IPS DF 6.9 (cell line): ENCODE measurements at places on chromosomes 11 and 22.
A peak's percentile ranks its signal among the peaks of the same experiment; 100 is the strongest.

- DNase-seq, result no peak
These were observed 14.1 kb downstream of the IGLL5 start for GRCh38 chr22:22901578-22902218.

- no peak for DNase-seq
These were observed 81.3 kb downstream of the MYO18B start for GRCh38 chr22:25823276-25823675.

GRCh38 chr11:60798631-60799030 is 13.5 kb downstream of the MS4A10 start:
- no peak for DNase-seq

DNA sequence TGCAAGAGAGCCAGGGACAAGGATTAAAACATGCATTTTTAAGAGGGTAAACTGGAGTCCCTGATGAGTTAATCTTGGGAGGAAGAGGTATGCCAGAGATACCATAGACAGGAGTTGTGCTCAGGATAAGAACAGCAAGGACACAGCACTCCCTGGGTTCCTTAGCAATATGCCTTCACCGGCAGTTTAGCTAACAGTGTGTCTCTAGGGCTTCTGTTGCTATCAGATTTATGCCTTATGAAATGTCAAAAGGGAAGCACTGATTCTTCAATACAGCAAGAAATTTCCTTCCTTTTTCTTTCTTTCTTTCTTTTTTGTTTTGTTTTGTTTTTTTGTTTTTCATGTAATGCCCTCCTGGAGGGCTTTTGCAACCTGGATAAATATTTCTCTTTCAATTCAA is 71.3 kb upstream of the LARGE1 start:
- no peak for DNase-seq

GRCh38 chr11:110000031-110000502 is 93.1 kb upstream of the ZC3H12C start:
- DNase-seq, result no peak

DNA sequence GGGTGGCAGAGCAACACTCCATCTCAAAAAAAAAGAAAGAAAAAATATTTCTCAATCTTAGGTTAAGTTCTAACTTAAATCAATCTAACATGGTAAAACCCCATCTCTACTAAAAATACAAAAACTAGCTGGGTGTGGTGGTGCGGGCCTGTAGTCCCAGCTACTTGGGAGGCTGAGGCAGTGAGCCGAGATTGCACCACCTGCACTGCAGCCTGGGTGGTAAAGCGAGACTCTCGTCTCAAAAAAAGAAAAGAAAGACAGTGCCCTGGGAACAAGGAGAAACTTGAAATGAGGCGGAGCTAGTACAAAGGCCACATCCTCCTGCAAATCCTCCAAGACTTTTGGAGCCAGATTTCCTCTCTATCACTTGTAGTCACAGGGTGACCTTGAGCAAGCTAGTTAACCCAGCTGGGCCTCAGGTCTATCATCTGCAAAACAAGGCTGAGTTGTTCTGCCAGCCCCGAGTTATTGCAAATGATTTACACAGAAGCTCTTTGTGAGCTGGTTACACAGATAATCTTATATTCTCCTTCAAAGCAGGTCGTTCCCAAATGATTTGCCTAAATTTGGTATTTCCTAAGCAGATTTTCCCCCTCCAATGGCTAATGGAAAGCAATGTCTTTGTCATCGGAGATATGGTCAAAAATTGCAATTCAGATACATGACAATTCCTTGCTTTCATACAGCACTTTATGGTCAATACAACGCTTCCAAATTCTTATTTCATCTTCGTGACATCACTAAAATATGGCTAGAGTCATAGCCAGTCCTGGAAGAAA is 1.9 kb downstream of the ANKRD54 start:
- DNase-seq, result no peak

DNA sequence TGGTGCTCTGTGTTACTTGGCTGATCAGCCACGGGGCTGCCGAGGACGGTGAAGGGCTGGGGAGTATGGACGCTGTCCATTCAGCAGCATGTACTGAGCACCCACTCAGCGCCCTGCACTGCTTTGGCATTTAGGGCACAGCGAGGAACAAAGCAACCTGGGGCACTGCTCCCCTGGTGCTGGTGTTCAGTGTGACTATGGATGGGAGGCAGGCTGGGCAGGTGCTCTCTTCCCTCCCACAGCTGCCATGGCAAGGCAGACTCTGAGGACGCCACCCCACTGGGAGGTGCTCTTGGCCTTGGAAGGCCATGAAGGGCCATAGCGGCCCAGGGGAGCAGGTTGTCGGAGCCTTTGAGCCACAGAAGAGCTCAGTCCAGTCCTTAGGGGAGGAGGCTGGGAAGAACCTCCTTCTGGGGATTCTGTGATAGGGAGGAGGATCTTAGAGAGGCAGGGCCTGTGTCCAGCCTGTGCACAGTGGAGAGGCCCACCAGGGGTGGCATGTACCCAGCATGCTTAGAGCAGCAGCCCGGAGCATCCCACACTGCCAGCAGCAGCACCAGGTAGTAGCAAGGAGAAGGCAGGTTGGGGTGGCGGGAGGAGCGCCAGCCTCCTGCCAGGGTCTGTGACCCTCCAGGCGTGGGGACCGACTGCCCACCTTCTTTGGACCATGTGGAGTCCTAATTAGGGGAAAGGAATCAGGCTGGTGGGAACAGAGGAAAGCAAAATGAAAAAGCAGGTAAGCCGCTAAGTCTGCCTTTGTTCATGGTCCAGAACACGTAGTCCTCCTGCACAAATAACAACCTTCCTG is 141.8 kb downstream of the MPPED1 start:
- no peak for DNase-seq

GRCh38 chr11:11620921-11621572 is 758 bp downstream of the GALNT18 start:
- no peak for DNase-seq

DNA sequence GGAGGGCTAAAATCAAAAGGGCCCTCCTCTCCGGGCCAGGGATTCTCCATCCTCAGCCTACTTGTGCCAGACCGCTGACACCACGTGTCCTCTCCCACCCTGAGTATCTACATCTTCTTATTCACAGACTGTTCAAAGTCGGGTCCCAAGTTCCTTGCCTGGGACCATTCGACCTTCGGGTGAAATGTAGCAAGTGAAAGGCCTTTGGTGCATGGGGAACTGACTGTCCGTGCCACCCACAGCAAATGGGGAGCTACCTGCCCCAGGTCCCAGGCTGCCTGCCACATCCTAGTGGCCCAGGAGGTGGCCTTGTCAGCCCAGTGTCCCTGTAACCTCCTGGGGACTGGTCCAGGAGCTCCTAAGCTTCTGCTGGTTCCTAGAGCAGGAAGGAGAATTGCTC is 67.3 kb downstream of the RTL6 start:
- no peak for DNase-seq

DNA sequence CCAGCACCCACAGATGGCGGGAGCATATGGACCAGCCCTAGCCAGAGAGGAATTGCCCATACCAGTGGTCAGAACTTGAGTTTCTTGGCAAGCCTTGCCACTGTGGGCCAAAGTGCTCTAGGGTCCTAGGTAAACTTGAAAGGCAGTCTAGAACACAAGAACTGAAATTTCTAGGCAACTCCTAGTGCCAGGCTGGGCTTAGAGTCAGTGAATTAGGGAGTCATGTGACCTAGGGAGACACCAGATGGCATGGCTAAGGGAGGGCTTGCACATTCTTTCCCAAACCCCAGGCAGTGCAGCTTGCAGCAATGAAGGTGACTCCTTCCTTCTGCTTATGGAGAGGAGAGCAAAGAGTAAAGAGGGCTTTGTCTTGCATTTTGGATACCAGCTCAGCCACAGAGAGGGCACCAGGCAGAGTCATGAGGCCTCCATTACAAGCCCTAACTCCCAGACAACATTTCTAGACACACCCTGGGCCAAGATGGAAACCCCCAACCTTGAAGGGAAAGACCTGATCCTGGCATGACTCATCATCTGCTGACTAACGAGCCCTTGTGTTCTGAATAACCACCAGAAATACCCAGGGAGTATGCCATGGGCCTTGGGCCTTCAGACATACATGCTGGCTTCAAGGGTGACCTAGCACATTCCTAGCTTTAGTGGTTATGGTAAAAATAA is 19.2 kb upstream of the OR56A3 start:
- DNase-seq, result no peak

- no peak for DNase-seq
These were observed 1.3 kb downstream of the EIF3M start for GRCh38 chr11:32584921-32585320.

DNA sequence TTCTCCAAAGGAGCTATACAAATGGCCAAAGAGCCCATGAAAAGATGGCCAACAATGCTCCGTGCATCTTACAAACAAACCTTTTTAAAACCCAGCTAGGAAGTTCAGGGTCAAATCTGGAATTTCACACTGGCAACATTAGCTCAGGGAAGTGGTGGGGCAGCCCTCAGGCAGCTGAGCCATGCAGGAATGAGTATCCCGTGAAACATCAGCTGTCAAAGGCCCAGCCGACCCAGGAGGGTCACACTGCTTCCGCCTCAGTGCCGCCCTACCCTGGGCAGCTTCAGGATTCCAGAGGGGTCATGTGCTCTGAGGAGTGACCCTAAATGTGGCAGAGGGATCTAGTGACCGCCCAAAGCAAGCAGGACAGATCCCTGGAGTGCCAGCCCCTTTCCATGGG is 73.4 kb downstream of the LINC01488 start:
- DNase-seq, result no peak

GRCh38 chr11:125165111-125165842 is 726 bp downstream of the PKNOX2 start:
- no peak for DNase-seq

GRCh38 chr22:36884349-36885158 is 23.7 kb downstream of the NCF4 start:
- DNase-seq, result no peak

DNA sequence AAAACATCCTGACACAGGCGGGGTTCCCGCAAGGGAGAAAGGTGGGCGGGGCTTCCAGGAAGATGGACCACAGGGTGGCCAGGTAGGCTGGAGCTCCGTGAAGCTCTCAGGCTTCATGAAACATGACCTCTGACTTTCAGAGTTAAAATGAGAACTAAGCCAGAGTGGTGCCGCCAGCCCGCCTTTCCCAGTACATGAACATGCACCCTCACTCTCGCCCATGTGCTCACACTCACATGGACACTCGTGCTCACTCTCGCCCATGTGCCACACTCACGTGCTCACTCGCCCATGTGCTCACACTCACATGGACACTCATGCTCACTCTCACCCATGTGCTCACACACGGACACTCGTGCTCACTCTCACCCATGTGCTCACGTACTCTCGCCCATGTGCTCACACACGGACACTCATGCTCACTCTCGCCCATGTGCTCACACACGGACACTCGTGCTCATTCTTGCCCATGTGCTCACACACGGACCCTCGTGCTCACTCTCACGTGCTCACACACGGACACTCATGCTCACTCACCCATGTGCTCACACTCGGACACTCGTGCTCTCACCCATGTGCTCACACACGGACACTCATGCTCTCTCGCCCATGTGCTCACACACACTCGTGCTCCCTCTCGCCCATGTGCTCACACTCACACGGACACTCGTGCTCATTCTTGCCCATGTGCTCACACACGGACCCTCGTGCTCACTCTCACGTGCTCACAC is 10.0 kb downstream of the RNH1 start:
- DNase-seq, result no peak

DNA sequence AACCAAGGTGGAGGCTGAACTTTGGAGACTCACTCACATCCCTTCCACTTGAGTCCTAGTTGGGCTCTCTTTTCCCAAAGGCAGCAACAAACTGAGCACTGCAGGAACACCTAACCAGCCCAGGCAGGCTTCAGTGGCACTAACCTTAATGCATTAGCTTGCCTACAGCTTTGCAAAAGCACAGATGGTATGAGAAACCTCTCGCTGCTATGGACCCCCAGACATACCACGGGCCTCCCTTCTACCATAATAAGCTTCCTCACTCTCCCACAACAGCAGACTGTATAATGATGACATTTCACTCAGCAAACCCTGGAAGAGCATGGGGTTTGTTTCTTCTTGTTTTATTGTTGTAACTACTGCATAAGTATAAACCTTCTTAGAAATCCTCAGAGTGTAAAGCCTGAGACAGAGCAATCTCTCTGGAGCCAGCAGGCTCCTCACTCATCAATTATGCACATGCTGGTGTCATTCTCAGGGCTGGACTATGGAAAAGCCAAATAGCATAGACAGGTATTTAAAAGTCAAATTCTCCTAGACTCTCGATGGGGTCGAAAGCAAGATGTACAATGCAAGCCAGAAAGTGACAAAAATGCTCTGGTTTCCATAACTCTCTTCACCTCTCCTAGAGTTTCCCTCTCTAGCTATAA is 167.6 kb downstream of the NXPE2 start:
- DNase-seq, result no peak

DNA sequence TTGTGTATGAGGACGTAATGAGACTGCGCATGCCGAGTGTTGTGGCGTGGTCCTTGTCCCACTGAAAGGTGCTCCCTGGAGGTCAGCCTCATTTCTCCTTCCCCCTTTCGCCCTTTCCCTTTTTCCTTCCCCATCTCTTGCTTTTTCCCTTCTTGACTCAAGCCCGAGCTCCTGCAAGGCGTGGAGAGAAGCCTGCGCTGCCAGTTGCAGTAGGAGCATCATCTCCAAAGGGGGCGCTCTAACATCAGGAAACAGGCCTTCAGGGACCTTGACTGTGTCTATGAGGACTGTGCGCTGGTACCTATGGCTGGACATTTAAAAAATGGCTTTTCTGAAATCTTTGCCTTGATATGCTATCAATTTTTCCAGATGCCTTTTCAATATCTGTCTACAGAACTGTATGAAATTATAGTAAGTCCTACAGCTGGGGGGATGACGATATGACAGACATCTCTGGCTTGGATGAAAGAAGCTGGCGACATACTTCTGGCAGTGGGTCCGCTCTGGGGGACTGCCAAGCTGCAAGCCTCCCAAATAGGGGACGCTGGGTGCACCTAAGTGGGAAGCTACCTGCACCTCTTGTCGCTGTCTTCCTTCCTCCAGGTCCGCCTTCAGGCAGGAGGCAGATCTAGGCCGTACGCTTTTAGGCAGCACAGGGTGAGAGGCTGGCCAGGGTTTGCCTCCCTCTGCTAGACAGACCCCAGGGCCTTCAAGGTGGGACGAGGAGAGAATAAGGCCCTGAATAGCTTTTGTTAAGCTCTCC is 96.5 kb downstream of the NXPE2 start:
- peak; percentile 72 for DNase-seq

DNA sequence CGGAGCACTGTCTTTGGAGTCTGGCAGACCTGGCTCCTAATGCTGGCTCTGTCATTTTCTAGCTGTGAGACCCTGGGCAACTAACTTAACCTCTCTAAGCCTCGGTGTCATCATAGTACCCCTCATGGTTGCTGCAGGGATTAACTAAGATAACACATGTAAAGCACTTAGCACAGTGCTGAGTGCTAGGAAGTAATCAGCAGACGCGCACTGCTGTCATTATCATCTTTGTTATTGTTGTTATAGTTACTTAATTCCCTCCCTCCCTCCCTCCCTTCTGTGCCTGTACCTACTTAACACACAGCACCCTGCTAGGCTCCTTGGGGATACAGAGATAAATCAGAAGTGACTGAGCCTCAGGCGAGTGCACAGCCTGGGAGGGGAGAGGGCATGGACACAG is 104.7 kb upstream of the PITPNB start:
- DNase-seq, result no peak
